ENCODE measurements at places on chromosomes 1 and 21.

DNA sequence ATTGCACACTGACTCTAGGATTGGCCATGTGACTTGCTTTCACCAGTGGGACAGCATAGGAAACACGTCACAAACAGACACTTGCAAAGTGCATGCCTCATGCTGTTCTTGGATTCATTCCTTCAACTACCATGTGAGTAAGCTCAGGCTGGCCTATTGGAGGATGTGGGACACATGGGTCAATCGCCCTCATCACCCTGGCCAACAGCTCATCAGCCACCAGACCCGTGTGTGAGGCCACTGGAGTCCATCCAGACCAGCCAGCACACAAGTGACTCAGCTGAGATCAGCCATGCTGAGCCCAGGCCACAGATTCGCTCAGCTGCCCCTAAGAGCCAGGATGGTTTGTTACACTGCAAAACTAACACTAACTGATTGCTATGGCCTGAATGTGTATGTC, 216.1 kb upstream of the GRIK3 start:
- no peak for DNase-seq

DNA sequence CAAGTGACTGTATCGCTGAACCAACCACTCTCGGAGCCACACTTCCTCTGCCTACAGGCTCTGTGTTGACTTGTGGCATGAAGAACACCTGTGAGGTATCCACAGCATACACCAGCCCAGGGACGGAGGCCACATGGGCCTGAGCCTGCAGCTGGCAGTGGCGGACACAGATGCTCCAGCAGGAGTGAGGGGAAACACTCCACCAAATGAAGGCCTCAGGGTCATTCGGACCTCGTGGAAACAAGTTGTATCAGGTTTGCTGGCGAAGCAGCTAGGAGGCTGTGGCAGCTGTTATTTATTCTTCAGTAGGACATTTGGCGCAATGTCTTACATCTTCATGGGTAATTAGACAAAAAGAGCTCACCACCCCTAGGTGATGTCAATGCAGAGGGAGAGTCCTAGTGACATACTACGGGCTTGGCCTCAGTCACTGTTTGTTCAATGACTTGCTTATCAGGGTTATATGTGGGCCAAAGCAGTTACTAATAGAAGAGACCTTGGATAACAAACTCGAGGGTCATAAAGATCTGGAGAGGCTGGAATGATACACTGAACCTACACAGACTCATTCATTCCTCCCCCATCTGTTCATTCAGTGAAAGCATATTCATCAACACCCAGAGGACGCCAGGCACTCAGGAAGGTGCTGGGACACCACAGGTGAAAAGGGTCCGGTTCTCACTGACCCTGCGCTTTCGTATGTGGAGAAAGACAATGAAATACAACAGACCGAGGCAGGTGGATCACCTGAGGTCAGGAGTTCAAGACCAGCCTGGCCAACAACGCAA, 11.6 kb upstream of the ETS2 start:
- DNase-seq, result no peak

GRCh38 chr1:81071072-81071858, 729.5 kb upstream of the ADGRL2 start:
- DNase-seq, result no peak

DNA sequence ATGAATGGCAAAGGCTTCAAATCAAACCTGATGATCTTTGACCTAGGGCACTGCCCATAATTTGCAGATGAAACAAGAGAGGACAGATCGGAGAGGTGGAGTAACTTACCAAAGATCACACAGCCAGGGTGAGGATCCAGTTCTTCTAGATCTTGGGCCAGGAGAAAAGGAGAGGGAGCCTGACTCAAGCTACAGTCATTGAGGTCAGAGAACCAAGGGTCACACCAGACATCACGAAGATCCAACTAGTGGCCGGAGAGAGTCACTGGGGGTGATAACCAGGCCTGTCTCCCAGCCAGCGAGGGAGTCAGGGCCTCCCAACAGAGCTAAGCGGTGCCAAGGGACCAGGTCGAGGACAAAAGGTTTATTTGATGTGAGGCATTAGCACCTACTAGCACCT, 115.0 kb downstream of the RIPK4 start:
- no peak for DNase-seq

DNA sequence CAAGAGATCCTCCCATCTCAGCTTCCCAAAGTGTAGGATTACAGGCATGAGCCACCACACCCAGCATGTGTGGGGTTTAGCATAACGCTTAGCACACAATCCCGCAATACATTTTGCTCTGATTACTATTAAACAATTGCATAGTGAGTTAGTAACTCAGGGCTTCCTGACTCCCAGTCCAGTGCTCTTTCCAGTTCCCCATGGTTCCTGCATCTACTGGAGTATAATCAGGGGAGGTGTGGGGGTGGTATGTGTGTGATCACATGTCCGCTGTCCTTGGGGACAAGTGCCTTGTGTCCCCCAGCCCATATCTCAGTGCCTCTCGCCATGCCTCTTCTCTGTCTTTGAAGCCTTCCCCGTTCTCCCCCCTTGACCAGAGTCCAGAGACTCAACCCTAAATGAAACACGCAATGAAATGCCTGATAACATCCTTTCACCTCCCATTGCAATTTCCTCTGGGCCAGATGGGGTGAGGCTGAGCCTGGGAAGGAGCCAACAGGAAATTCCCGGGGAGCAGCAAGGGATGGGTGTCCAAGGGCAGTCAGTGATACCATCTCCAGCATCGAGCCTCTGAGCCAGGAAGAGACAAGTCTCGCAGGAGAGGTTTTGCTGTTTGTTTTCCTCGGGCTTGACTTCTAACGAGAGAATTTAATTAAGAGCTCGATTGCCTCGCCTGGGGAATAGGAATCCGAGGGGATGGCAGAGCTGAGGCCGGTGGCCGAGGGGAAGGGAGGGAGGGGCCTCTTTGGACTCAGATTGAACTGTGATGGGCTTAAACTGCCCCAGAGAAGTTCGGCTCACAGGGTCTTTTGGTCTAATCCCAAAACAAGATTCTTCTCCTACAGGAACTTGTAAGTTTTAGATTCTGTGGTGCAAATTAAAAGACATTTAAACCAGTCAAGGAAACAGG, 7.7 kb upstream of the HTR1D start:
- no peak for DNase-seq

GRCh38 chr1:170978371-170978910, 43.1 kb downstream of the MROH9 start:
- DNase-seq, result no peak

- no peak for DNase-seq
Measured at GRCh38 chr1:88247666-88248065, 436.4 kb upstream of the PKN2 start.

DNA sequence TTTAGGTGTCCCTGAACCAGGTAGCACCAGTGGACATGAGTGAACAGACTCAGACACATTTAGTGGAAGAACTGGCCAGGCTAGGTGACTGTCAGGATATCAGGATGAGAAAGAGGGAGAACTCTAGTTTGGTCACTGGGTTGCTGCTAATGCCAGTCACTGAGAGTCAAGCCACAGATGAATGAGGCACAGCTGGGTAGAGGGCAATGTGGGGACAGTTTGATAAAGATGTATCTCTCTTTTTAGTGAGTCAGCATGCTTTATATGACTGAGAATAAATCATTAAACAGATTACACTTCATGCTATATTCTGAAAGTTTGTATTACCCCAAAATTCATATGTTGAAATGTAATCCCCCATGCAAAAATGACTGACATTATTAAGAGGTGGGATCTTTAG, 87.1 kb downstream of the SELENOF start:
- no peak for DNase-seq

GRCh38 chr21:36188937-36189336, 32.3 kb downstream of the DOP1B start:
- no peak for DNase-seq

DNA sequence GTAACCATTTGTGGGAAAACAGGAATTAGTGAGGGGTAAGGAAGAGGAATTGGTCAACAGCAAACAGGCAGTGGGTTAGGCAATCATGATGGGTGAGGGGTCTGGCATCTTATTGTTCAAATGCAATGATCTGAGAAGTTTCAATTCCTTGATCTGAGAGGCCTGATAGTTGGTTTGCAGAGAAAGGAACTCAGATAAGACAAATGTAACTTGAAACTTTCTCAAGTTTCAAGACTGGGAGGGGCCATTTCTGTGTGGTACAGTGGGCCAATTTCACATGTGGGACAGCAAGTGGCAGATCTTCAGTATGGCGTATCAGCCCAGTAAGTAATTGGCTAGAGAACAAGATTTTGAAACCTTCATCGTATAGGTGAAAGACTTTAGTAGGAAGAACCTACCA, 102.5 kb downstream of the XPR1 start:
- DNase-seq, result no peak

DNA sequence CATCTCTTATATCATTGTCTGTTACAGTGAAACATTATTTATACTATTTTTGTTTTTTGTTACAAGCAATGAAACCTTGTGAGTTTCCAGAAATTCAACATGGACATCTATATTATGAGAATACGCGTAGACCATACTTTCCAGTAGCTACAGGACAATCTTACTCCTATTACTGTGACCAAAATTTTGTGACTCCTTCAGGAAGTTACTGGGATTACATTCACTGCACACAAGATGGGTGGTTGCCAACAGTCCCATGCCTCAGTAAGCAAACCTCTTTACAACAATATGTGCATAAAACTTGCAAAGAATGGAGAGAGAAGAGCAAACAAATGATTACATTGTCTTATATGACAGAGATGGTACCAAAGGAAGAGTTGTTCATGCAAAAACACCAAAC, 22.4 kb downstream of the CFHR4 start:
- no peak for DNase-seq
